ENCODE measurements at places on chromosomes 3 and 15.

GRCh38 chr15:61383421-61383820, 154.3 kb upstream of the RORA start:
- DNase-seq, result no peak

GRCh38 chr3:138441256-138441655, 6.8 kb downstream of the ESYT3 start:
- no peak for DNase-seq

GRCh38 chr3:100041328-100041749, 73.0 kb downstream of the FILIP1L start:
- DNase-seq, result no peak

DNA sequence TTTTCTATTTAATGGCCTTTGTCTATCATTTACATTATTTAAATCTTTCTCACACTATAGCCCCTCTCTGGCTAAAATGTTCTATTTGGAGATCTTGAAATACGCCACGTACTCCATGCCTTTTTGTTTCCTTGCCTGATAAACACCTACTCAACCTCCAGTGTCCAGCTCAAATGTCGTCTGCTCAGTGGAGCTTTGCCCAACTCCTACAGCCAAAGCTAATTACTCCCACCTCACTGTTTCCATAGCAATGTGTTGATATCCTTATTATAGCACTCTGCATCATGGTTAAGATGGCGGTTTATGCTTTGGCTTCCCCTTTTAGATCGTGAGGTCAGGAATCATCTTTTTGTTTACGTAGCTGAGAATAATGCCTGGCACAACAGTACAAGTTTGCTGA, 55.9 kb downstream of the NGLY1 start:
- DNase-seq, result no peak

DNA sequence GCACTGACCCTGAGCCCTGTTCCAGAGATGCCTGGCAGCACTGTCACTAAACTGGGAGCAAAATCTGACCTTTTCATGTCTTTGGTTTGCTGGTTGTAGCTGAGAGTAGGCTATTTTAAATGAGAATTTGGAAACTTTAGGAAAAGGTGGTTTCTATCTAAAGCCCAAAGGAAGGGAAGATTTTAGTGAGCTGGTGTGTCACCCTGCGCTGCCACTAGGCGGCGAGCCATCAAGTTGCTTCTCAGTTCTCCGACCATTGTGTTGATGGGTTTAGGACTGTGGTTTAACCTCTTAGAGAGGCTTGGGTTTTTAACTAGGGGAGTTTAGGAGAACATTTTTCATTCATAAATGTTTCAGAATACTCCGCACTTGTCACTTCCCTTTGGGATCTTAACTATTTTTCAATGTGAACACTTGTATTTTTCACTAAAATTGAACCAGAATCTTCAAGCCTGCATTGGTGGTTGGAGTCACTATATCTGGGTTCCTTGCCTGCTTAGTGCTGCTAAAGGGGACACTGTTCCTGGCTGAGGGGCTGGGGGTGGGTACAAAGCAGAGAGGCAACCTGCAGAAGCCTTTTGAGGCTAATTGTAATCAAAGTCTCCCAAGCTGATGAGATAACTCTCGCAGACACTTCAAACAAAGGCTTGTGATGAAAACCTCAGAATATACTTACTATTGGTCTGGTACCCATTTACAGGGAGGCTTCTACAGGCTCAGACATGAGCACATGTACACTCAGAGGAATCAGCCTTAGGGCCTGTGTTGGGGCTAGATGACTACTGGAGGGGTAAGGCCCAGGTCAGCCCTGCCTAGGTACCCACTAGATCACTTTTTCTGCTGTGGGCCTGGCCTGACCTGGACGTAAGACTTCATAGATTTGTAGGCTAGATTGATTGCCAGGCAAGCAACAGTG, 16.8 kb downstream of the EXOSC7 start:
- no peak for DNase-seq

DNA sequence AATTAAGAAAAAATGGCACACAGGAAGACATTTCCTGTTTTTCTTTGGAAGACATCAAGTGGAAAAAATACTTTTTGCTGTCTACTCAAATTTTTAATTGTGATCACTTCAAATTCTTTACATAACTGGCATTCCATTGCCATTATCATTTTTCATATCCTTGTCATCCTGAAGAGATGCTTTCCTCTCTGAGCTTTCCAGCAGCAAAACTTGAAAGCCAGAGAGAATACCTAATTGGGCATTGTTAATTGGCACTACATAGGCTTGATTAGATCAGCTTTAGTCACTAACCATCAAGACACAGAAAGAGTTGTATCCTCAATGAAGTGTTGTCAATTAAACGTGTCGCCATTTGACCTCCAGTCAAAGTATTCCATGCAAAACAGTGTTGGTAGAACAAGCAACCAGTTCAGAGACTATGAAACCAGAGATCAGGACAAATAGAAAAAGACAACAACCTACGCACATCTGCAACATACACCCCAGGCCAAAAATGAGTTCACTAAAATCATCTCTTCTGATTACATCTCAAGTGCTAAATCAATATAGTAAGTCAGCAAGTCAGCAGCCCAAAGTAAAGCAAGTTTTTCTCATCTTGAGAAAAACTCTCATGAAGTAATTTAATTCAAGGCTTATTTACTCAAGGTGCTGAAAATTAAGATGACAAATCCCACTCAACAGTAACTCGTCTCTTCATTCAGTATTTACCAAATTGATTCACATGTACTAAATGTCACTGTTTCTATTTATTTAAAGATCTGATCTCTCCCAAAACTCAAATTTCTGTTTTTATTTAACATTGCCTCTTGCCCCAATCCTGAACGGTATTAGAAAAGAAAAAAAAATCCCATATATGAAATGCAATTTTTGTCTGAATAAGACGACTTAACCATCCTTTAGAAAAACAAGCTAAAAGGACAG, 123.0 kb downstream of the SUCLG2 start:
- no peak for DNase-seq

DNA sequence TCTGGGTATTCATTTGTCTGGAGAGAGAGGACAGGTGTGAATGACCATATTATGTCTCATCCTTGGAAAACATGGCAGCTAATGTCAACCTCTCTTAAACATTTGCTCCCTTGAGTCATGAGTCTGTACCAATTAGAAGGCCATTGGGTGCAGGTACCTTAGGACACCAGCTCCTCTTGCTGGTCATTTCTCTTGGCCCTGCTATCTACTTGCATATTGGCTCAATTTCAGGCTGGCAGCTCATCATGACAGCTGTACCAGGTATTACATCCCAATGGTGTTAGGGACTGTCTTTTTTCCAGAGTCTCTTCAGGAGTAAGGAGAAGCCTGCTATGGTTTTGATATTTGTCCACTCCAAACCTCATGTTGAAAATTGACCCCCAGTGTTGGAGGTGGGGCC, 92.2 kb upstream of the ANKRD28 start:
- no peak for DNase-seq

DNA sequence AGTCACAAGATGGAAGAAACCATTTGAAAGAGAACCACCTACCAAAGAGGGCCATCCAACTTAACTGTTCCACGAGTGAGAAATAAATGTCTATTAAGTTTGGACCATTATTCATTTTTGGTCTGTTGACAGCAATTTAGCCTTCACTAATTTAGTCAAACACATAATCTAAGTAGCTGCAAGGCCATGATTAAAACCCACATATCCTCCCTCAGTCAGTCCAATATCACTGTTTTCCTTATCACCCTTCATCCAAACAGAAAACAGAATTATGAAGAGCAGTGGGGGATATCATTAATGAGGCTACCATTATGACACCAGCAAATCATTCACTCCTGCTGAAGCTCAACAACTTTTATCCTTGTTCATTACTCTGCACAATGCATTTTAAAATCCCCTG, 52.0 kb downstream of the PIK3CB start:
- DNase-seq, result no peak

- no peak for DNase-seq
Measured at GRCh38 chr15:42159381-42160015, 3.1 kb upstream of the PLA2G4F start.

DNA sequence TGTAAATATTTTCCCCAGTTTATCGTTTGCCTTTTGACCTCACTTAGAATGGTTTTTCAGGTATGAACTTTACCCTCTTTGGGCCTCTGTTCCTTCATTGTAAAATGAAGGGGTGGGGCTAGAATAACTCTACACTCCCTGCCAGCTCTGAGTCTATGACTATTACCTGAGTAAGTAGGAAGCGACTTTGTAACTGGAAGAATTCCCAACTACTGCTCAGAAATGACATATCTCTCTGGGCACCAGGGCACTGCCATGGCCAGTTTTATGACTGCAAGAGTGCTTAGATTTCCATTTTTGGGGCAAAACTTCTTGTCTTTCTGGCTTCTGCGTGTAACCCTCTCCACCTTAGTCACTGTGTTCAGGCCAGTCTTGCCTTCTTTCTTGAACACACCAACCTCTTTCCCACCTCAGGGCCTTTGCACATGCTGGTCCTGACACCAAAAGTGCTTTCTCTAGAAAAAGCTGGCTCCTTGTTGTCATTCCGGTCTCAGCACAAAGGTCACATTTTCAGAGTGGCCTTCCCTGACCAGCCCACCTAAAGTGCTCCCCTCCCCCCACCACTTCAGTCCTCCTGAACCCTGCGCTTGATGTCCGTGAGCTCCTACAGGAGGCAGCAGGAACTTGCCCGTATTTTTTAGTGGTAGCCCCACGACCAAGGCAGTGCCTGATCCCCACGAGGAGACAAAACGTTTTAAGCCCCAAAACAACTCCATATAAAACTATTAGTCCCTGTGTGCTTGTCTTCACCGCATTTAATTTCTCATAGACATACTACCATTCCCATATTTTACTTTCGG, 25.6 kb downstream of the CDCP1 start:
- no peak for DNase-seq

- DNase-seq, result no peak
Measured at GRCh38 chr3:124858275-124858674, 28.9 kb downstream of the ITGB5 start.

DNA sequence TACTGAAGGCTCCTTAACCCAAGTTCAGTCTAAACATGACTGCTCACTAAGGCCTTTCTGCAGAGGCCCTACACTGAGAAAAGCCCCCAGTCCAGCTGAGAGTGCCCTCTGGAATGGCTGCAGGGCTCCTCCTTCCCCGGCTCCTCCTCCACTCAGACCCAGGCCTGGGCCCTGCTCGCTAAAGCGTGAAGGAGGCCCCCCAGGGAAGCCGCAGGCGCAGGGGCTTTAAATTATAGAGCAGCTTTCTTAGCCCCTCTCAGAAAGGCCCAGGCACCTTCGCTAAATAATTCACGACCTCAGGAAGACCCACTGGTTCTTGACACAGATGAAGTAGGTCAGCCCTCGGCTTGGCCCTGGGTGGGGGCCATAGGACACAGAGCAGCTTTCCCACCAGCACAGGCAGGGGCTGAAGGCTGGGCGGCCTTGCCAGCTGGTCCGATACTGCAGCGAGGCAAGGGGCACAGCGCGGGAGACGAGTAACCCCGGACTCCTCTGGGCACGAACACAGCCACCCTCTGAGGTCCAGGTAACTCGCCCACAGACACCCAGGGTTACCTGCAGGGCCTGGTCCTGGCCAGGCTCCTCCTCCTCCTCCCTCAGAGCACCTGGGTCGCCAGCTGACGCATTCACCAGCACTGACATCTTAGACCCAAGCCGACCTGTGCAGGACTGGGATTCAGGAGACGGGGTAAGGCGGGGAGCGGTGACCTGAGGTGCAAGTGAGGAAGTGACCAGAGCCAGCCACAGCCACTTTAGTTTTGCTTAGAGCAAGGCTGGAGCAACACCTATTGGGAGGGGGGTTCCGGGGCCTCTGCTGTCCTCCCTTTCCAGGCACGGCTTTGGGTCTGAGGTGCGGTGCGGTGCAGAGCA, 36.9 kb downstream of the RBPMS2 start:
- DNase-seq, result no peak

GRCh38 chr3:82386647-82387046, 625.2 kb upstream of the GBE1 start:
- no peak for DNase-seq

DNA sequence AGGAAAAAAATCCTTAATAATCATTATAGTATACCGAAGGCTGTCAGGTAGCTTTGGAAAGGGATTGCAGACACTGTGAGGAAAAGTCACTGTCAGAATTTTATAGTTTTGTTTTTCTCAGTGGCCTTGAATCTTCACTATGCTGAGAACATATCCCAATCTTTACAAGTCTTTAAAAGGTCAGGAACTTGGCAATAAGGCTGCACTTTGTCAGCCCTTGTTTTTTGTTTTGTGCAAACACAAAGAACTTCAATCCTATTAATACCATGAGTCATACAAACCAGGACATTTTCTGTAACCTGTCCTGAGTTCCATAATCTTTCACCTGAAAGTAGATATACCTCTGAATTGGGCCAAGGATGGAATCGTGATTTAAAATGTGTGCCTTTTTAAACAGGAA, 45.6 kb upstream of the PIK3R4 start:
- DNase-seq, result no peak

DNA sequence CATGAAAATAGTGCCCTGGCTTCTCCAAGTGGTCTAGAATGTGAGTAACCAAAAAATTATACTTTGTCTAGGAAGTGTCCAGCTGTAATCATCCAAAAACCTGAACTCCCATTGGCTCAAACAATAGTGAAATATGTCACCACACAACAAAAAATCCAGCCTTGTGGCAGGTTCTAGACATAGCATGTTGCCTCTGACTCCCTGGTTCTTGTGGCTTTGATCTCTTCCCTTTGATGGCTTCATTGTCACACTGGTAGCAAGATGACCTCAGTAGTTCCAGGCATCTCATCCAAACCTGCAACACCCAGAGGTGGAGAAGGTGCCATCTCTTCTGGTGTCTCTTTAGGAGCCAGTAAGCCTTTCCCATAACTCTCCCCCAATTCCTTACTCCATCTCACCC, 74.7 kb downstream of the CMSS1 start:
- DNase-seq, result no peak

All from type B pancreatic cell (in vitro differentiated cells).